Islet precursor cell (in vitro differentiated cells): ENCODE measurements at places on chromosomes 5 and 9.
A peak's percentile ranks its signal among the peaks of the same experiment; 100 is the strongest.

- DNase-seq = no peak
Measured at GRCh38 chr5:4533457-4534105, 606.5 kb upstream of the ADAMTS16 start.

GRCh38 chr9:72384710-72385485, 19.9 kb upstream of the ZFAND5 start:
- no peak for DNase-seq

DNA sequence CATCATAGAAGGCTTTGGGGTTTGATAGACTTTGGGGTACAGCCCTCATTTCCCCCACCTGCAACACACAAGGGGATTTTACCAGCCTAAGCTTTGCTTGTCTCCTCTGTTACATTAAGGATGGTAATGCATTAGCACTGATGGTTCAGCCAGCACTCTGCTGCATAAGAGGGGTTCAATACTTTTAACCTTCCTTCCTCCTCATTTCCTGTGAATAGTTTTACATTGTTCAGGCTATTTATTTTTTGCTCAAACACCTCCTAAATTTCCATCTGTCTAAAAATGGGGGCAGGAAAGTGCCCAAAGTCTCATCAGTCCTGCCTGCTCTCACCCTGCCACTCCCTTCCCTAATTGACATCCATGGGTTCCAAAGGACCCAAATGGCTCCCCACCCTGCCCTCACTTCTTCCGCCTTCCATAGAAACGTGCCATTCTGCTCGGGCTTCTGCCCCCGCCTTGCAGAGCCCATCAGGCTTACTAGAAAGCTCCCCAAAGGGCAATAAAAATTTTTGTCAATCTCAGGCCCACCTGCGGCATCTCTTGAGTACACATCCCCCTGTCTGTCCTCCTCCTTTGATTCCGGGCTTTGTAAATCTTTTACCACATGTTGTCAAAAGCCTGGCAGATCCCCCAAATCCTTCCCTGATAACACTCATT, 239.5 kb upstream of the SLC24A2 start:
- no peak for DNase-seq

GRCh38 chr5:105218018-105218417, 1655.4 kb upstream of the NUDT12 start:
- no peak for DNase-seq

GRCh38 chr9:130780865-130781504, 54.1 kb upstream of the ABL1 start:
- no peak for DNase-seq

DNA sequence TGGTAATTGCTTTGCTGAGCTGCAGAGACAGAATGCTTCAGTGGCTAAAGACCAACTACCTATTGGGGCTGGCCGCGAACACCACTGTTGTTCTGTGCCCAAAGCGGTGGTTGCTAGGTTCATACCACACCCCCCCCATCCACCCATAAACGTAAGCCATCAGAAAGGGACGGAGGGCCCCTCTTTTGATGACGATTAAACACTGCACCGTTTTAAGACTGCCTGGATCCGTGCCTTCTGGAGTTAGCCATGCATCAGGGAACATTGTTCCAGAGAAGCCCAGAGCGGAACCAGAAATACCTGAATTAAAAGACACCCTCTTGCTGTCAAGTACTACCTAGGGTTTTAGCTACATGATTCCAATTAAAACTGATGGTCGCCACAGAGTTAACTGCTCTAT, 369.1 kb upstream of the DAP start:
- peak; percentile 2 for DNase-seq
